ENCODE measurements at places on chromosomes 16 and 17.
A peak's percentile ranks its signal among the peaks of the same experiment; 100 is the strongest.

- no peak for DNase-seq
Observed at GRCh38 chr17:11880714-11881113, 116.6 kb downstream of the ZNF18 start.

DNA sequence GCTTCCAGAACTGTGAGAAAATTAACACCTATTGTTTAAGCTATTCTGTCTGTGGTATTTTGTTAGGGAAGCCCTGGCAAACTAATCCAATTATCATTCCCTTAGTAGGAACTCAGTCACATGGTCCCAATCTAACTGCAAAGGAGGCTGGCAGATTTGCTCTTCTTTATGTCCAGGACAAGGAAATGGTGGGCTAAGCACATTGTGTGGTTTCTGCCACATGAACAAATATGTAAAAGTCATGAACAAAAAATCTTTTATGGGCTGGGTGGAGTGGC lies 278.6 kb upstream of the RPL38 start:
- no peak for DNase-seq

DNA sequence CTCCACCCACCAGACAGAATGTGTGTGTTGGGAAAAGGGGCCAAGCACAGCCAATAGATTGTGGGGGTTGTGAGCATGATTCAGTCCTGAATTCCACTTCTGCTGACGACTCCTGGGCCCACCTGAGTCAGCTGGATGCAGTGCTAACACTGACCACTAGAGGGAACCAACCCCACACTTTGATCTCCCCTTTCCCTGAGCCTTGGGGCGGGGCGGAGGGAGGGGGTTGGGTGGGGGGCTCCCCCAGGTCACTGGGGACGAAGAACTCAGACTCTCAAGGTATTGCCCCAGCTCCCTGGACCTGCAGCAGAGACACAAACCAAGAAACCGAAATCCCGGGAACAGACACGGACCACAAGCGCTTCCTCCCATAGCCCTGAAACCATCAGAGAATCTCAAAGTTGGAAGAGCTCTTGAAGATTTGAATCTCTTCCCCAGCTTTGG lies 621 bp upstream of the CSHL1 start:
- no peak for DNase-seq

DNA sequence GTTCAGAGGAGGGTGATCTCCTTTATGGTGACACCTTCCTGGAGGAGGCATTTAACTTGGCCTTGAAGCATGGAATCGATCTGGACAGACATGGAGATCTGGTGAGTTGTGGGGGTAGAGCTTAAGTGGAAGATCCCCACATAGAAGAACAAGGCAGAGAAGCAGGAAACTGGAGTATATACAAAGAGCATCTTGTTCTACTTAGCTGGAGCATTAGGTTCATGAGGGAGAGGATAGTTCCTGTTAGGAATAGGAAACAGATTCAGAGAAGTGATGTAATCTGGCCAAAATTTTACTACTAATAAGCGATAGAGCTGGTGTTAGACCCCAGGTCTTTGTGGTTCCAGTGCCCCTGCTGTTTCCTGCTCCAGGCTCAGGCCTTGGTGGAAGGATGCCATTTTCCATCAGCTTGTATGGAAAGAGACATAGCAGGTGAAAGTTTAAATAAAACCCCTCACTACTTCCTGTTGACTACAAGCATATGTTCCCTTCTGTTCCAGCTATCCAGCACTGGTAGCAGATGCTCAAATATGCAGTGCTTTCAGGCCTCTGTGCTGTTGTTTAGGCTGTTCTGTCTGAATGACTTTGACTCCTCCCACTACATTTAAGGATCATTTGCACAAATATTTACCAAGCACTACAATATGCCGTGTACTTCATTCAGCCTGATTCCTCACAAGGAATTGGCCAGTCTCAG lies 9.4 kb downstream of the RPAIN start:
- no peak for DNase-seq

DNA sequence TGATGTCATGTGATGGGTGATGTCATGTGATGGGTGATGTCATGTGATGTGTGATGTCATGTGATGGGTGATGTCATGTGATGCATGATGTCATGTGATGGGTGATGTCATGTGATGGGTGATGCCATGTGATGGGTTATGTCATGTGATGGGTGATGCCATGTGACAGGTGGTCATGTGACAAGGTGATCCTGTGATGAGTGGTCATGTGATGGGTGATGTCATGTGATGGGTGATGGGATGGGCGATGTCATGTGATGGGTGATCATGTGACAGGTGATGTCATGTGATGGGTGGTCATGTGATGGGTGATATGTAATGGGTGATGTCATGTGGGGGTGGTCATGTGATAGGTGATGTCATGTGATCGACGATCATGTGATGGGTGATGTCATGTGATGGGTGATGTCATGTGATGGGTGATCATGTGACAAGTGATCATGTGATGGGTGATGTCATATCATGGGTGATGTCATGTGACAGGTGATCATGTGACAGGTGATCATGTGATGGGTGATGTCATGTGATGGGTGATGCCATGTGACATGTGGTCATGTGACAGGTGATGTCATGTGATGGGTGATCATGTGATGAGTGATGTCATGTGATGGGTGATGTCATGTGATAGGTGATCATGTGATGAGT lies 17.2 kb downstream of the CD300LB start:
- no peak for DNase-seq

GRCh38 chr17:41965694-41966462 lies 717 bp upstream of the CNP start:
- peak; percentile 72 for DNase-seq

DNA sequence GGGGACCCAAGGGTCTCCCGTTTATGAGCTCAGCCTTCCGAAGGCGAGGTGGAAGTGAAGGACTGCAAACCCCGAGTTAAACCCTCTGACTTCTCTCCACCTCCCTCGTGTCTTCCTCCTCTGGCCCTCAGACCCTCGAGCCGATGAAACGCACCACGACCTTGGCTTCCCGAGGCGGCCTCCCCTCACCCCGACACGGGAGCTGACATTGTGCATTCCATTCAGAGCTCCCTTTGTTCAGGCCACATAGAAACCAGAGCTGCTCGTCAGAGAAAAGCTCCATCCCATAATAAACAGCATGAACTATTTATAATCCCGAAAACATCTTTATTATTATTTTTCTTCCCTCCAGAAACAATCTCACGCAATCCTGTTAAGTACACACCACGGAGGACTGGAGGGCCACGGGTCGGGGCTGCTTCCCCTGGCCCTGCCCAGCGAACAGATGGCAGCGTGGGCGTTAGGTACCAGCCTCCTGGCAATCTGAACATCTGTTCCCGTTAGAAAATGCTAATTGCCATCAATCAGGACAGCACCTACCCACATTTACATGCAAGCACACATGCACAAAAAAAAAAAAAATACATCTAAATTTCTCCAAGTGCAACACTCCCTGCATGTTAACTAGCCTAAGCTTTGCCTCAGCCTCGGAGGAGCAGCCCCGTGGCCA lies 145.7 kb downstream of the RBFOX3 start:
- DNase-seq = no peak

DNA sequence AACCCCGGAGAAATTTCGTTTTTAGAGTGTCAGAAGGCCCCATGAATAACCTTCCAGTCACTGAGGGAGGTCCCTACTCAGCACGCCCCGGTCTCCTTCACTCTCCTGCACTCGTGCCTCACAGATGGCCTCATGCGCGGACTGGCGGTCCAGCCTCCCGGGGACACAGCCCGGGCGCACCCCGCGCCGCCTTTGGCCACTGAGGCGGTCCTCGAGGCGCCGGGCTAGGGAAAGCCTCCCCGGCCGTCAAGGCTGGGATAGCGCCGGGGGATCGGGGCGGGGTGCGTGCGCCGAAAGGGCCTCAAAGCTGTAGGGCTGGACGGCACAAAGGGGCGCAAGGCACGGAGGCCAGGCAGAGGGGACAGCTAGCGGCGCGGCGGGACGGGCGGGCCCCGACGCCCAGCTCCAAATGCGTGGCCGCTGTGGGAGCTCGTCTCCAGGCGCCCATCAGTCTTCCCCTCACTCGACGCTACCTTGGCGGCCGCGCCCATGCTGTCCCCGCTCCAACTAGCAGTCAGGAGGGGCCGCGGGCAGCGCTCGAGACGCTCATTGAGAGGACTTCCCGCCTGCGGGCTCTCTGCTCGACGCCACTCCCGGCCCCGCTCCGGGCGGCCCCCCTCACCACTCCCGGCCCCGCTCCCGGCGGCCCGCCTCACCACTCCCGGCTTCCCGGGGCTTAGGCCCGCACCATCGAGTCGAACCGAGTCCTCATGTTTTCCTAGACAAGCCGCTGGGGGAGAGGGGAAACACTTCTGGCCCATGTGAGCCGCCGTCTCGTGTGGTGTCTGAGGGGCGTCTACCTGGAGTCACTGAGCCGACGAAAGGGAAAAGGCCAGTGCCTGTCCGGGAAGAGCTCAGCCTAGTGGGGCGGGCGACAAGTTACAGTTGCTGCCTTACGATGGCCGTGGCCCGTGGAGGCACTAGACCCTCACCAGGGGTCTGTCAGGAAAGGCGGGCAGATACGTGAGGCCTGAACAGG lies at the start of gene USP6:
USP6 (plus strand) TSS at position 360 of the 979 bp plus-strand sequence. CDS start 14,336 bp downstream, outside the sequence.
- no peak for DNase-seq

DNA sequence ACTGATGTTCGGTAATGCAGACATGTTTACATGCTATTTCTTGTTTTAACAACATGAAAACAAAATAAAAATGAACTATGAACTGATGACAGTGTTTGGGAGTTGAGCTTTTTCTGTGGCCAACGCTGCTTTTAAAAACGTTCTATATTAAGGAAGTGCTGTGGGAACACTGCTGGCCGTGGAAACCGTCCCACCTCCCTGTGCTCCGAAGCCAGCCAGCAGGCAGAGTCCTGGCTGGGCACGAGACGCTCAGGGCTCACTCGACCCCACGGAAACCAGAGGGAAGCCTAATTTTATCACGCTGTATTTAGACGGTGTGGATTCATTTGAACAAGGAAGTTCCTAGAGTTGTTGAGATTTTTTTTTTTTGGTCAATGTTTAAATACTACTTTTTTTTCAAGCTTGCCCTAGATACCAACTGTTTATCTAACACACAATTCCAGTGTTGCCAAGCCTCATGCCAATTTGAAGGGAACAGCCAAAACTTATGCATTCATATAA lies 25.8 kb downstream of the ADCY9 start:
- no peak for DNase-seq

DNA sequence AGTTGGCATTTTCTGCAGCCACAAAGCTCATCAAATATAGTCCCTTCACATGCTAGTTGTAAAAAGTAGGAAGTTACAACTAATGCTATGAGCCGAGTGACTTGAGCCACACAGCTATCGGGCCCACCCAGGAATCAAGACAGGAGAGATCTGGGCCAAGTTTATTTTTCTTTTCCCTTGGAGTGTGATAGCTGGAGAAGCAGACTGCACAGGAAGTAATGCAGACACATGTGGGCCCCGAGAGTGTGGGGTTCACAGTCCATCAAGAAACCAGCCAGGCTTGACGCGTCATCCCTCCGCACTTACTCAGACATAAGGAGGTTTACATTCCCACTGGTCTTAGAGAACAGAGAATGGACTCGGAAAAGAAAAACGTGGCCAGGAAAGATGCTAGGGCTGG lies 403.1 kb upstream of the CDH11 start:
- DNase-seq = no peak

DNA sequence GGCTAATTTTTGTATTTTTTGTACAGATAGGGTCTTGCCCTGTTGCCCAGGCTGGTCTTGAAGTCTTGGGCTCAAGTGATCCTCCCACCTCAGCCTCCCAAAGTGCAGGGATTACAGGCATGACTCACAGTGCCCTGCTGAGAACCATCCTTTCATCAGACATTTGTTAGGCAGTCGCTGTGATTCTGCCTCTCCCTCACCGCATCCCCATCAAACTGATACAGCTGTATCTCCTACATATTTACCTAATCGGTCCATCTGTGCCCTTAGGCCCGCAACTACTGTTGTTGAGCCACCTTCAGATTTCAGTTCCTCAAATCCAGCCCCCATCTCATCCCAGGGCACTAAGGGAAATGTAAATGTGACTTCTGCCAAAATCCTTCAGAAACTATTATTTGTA lies 2.0 kb upstream of the SLC43A2 start:
- no peak for DNase-seq

DNA sequence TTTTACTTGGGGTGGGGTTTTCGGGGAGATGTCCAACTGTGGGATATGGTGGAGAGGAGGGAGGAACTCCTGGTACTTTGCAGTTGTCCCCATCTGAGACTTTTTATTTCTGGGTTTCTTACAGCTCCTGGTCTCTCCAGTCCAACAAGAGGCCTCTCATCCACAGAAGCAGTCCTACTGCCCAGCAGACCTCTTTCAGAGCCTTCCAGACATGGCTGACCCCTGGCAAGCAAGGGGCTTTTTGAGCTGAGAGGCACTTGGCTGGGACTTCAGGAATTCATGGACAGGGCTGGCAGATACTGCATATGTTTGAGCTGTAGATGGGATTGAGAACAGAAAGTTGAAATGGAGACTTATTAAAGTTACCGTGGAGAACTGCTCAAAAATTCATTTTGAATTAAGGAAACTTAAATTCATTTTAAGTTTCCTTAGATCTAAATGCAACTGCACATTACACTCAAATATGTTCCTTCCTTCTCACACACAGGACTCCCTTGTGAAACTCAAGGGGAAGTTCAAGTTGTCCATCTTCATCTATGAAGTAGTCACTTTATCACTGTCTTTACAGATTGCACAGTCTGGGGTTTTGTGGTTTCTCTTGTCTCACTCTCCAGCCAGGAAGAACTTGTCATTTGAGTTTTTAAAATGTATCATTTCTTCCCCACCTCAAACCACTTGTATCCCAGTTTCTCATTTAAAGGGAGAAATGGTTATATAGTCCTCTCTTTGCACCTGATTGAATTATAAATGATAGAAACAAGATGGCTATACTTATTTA lies 1.1 kb downstream of the LASP1NB start:
- no peak for DNase-seq

- DNase-seq = no peak
Observed at GRCh38 chr16:70760221-70760620, 40.7 kb downstream of the VAC14 start.

DNA sequence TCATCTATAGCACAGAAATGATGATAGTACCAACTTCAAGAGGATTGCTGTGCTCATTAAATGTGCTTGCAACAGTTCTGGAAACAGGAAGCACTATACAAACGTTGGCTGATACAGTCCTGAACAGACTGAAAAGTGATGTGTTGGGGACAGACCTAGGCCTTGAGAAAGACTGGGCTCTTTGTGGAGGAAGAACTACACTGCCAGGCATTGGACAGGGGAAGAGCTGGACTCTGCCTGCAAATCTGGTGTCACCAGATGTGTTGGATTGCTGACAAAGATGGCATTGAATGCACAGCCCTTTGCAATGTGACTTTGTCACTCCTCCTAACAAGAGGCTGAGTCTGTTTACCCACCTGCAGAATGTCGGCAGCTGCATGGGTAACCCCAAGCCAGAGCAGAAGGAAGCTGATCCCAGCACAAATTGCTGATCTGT lies 12.4 kb upstream of the ST6GALNAC2 start:
- no peak for DNase-seq
